ENCODE measurements at places on chromosomes 12 and 14. TPM values are rescaled to one million over a fixed set of nuclear protein-coding genes. Genes with fewer than 3 reads are reported as not detected.
A peak's percentile ranks its signal among the peaks of the same experiment; 100 is the strongest.

GRCh38 chr14:70188322-70188658, 461 bp downstream of the SLC8A3 start:
- no peak for DNase-seq
- no peaks in the 10 kb centered on the region for H3K36me3 ChIP-seq
- H3K4me3 ChIP-seq, result peak overlapping the region; percentile 78
- H3K27me3 ChIP-seq, result peaks cover 42% of the 10 kb centered on the region
- H3K4me1 ChIP-seq, result peaks cover 22% of the 10 kb centered on the region

DNA sequence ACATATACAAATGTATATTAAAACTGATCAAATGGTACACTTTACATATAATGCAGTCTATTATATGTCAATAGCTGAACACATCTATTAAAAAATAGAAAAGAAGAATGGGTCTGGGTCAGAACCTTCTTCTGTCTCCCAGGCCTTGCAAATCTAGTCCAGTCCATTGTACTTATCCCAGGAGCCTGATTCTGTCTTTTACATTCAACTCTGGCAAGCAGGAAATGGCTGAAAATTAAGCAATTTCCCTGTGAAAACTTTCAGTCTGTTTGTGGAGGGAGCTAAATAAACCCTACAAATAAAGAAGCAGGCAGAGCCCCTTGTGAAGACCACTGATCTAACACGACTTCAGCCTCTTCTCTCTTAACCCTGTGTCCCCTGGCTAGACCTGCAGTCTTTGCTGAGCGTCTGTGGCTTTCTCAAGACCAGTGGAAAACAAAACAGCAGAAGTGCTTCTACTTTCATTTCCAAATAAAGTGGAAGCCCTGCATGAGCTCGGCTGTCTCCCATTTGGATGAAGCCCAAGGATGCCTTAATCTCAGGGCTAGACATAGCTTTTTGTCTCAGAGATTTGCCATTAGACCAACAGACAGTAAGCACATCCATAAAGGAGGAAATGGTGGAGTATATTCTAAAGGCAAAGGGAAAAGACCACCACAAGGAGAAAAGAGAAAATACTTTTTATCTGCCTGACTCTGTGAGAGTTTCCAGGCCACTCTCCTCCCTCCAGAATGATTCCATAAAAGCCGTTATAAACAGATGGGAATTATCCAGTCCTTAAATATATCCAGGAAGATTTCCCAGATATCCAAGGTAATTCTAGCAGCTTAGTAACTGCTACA, 48.2 kb downstream of the CRACR2A start:
- H3K4me1 ChIP-seq, result no peaks in the 10 kb centered on the region
- H3K36me3 ChIP-seq, result no peaks in the 10 kb centered on the region
- no peak overlapping the region for H3K27ac ChIP-seq
- H3K27me3 ChIP-seq, result peaks cover 7% of the 10 kb centered on the region
- DNase-seq, result no peak

DNA sequence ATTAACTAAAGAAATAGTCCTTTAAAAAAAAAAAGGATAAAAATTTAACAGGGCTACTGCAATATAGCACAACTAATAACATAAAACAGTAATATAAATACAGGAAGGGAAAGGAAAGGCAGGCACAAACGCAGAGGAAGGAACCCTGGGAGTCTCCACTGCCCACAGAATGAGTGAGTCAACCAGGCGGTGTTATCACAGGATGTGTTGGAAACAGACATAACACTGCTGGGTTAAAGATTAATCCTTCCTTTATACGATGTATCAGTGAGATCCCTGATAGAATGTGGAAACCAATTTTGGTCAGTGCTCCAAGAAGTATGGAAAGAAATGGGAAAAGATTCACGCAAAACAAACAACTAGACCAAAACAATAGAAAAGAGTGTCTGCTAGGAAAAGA, 47.9 kb downstream of the FGD6 start:
- H3K36me3 ChIP-seq, result peaks cover 2% of the 10 kb centered on the region
- H3K4me1 ChIP-seq, result peaks cover 38% of the 10 kb centered on the region
- no peak for DNase-seq
- no peaks in the 10 kb centered on the region for H3K27me3 ChIP-seq
- H3K4me3 ChIP-seq, result no peak overlapping the region

DNA sequence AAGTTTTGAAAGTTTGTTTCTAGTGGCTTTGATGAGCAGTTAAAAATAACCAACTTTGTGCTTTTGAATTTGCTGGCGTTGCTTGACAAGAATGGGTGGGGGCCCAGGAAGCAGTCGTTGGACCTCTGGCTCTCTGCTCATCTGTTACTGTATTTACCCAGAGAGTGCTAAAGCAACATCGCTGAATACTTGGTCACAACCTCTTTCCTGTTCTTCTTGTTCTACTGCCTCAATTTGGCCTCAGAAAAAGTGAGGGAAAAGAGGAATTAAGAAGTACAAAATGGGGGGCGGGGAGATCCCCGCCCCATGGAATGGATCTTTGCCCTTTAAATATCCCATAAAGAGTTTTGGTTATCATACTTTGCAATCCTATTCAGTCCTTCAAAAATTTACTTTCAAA, 221.5 kb upstream of the G2E3 start:
- no peaks in the 10 kb centered on the region for H3K36me3 ChIP-seq
- H3K27ac ChIP-seq, result no peak overlapping the region
- H3K4me1 ChIP-seq, result no peaks in the 10 kb centered on the region
- no peak overlapping the region for H3K4me3 ChIP-seq
- H3K27me3 ChIP-seq, result peaks cover 5% of the 10 kb centered on the region

GRCh38 chr14:91953170-91953985, 5.9 kb upstream of the FBLN5 start:
- peak; percentile 36 for DNase-seq
- no peaks in the 10 kb centered on the region for H3K36me3 ChIP-seq
- no peak overlapping the region for H3K27ac ChIP-seq
- peaks cover 4% of the 10 kb centered on the region for H3K4me1 ChIP-seq
- no peaks in the 10 kb centered on the region for H3K27me3 ChIP-seq

- peaks cover 22% of the 10 kb centered on the region for H3K4me1 ChIP-seq
- H3K27me3 ChIP-seq, result no peaks in the 10 kb centered on the region
- no peak overlapping the region for H3K27ac ChIP-seq
- no peak overlapping the region for H3K4me3 ChIP-seq
Observed at GRCh38 chr14:95315579-95315978, 4.1 kb downstream of the CLMN start.

DNA sequence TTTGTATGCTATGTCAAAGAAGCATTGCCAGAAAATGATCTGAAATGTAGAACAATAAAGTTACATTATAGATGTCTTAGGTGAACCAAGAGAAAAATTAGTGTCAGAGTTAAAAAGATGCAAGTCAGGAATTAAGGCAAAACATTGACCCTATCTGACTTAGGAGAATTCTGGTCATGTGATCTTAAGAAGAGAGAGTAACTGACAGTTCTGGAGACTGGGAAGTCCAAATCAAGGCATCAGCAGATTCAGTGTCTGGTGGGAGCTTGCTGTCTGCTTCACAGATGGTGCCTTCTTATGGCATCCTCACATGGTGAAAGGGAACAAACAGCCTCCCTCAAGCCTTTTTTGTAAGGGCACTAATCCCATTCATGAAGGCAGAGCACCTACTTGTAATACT, 42.8 kb downstream of the BICD1 start:
- H3K4me1 ChIP-seq, result no peaks in the 10 kb centered on the region
- no peak for DNase-seq
- H3K27me3 ChIP-seq, result no peaks in the 10 kb centered on the region
- H3K4me3 ChIP-seq, result no peak overlapping the region
- no peak overlapping the region for H3K27ac ChIP-seq

DNA sequence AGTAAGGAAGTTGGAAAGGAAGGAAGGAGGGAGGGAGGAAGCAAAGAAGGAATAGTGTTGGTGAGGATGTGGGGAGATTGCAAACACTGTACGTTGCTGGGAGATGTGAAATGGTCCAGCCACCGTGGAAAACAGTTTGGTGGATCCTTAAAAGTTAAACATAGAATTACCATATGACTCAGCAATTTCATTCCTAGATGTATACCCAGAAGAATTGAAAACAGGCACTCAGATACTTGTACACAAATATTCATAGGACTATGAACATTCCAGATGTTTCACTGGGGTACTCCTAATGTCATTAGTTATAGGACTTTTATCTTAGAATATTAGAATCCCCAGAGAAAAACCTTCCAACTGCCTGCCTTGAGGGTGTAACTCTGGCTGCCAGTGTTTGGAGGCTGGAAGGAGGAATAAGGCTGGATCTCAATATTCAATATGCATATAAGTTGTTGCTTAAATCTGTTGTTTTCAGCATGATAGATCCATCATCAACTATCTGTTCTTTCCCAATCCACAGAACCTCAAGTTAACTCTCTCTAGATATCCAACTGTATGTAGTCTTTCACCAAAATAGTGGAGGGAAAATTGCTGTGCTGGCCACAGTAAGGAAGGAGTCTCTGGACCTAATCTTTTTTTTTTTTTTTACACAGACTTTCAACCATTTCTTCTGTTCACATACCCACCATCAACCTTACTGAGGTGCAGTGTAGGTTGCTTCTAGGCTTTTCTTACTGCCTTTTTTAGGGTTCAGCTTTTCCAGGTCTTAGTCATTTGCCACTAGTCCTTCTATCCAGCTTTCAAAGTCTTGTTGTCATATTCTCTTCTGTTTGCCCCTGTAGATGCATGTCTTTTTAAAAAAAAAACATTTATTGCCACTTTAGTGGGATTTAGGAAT, 94.5 kb downstream of the DNAI7 start:
- H3K27me3 ChIP-seq, result peaks cover 15% of the 10 kb centered on the region
- H3K27ac ChIP-seq, result no peak overlapping the region
- no peak for DNase-seq
- H3K36me3 ChIP-seq, result no peaks in the 10 kb centered on the region

- no peak overlapping the region for H3K27ac ChIP-seq
- H3K4me3 ChIP-seq, result no peak overlapping the region
- no peaks in the 10 kb centered on the region for H3K4me1 ChIP-seq
- DNase-seq, result no peak
Observed at GRCh38 chr12:106480251-106480650, 102.6 kb upstream of the RFX4 start.

DNA sequence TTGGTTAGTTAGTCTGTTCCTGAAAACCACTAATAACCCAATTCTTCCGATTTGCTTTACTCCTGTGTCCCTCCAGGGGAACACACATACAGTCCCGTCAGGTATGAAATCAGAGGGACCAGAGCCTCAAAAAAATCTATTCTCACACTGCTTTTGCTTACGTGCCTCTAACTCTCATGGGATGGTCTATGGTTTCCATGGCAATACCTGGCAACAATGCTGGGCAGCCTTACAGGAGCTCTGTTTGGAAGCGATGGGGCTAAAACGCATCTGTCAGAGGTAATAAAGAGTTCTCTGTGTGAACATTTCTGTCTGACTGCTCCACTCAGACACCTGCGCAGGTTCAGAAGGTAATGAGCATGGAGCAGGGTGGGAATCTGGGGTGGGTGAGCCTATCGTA, 376.2 kb downstream of the GXYLT1 start:
- H3K36me3 ChIP-seq, result no peaks in the 10 kb centered on the region
- H3K27ac ChIP-seq, result no peak overlapping the region
- H3K4me3 ChIP-seq, result no peak overlapping the region
- no peak for DNase-seq
- H3K4me1 ChIP-seq, result no peaks in the 10 kb centered on the region

DNA sequence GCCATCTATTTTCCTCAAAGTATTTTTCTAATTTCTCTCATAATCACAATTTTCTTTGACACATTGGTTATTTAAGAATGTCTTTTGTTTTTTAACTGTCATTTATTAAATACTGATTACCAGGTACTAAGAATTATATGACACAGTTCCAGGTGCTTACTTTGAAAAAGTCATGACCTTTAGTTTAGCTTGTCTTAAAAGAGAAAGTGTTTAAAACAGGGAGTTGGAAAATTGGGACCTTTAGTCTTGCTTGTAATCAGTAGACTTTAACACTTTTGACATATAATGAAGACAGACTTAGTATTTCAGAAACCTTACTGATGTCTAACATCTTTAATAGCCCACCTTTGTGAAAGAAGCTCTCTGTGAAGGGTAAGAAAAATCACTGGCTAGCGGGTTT, 19.2 kb downstream of the CREBL2 start:
- H3K4me3 ChIP-seq, result no peak overlapping the region
- no peak overlapping the region for H3K27ac ChIP-seq
- H3K36me3 ChIP-seq, result peaks cover 12% of the 10 kb centered on the region
- H3K27me3 ChIP-seq, result no peaks in the 10 kb centered on the region

DNA sequence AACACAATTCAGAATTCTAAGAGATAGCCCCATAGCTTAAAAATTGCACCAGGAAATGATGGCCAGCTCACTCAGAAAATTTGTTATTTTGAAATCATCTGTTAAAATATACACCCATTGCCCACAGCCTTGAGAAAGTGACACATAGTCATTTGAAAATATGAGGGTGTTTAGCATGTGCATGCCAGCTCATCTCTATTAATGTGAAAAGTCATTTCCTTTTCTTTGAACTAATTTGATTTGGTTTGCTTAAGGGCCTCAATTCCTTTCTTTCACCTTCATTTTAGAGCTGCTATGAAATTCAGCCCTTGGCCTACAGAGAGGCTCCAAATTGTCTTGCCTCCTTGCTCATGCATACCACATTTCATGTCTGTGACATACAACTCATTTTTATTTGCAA, 241.4 kb downstream of the PHLDA1 start:
- peaks cover 12% of the 10 kb centered on the region for H3K4me1 ChIP-seq
- H3K4me3 ChIP-seq, result no peak overlapping the region
- H3K27me3 ChIP-seq, result no peaks in the 10 kb centered on the region
- H3K27ac ChIP-seq, result no peak overlapping the region
- no peaks in the 10 kb centered on the region for H3K36me3 ChIP-seq
- no peak for DNase-seq

DNA sequence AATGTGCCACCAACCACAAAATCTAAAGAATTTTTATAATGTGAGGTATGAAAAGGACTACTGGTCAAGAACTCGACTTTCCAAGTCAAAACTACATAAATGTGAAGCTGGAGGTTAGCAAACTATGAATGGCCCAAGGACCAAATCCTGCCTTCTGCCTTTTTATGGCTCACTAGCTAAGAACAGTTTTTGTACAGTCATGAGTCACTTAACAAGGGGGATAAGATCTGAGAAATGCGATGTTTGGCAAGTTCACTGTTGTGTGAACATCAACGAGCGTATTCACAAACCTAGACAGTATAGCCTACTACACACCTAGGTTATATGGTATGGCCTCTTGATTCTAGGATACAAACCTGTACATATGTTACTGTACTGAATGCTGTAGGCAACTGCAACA, 28.2 kb downstream of the FERMT2 start:
- H3K27ac ChIP-seq, result peak overlapping the region; percentile 68
- H3K36me3 ChIP-seq, result peaks cover 5% of the 10 kb centered on the region
- H3K4me1 ChIP-seq, result peaks cover 90% of the 10 kb centered on the region
- DNase-seq, result no peak
- H3K4me3 ChIP-seq, result no peak overlapping the region

The EXOC3L4 gene
- total RNA-seq, result not detected

The ANO2 gene
- total RNA-seq, result 0.89 TPM

The NEUROD4 gene
- total RNA-seq, result not detected

The TRIP11 gene
- total RNA-seq, result 74.8 TPM

The RPL10L gene
- not detected for total RNA-seq

The CHGA gene
- total RNA-seq, result not detected

The GPRC5A gene
- 25.7 TPM for total RNA-seq

The AHNAK2 gene
- 183 TPM for total RNA-seq

The LTBR gene
- 17.0 TPM for total RNA-seq

The RNASE3 gene
- not detected for total RNA-seq

The OR6C74 gene
- total RNA-seq, result not detected
